ENCODE measurements at places on chromosomes 12 and 14. TPM values are rescaled to one million over a fixed set of nuclear protein-coding genes. Genes with fewer than 3 reads are reported as not detected.

Gene SSTR1
- 0.50 TPM for total RNA-seq

Gene MYF6
- total RNA-seq, result not detected

Gene ABCC9
- 0.07 TPM for total RNA-seq

Gene KRT77
- total RNA-seq, result not detected

Gene GSC
- not detected for total RNA-seq

Gene FAM186B
- total RNA-seq, result 1.7 TPM

- peak overlapping the region; percentile 14 for H3K27ac ChIP-seq
- H3K36me3 ChIP-seq, result no peaks in the 10 kb centered on the region
- H3K4me1 ChIP-seq, result peaks cover 26% of the 10 kb centered on the region
- H3K27me3 ChIP-seq, result no peaks in the 10 kb centered on the region
- peak overlapping the region; percentile 93 for H3K4me3 ChIP-seq
Measured at GRCh38 chr12:123384994-123385376, 1.1 kb downstream of the KMT5A start.

DNA sequence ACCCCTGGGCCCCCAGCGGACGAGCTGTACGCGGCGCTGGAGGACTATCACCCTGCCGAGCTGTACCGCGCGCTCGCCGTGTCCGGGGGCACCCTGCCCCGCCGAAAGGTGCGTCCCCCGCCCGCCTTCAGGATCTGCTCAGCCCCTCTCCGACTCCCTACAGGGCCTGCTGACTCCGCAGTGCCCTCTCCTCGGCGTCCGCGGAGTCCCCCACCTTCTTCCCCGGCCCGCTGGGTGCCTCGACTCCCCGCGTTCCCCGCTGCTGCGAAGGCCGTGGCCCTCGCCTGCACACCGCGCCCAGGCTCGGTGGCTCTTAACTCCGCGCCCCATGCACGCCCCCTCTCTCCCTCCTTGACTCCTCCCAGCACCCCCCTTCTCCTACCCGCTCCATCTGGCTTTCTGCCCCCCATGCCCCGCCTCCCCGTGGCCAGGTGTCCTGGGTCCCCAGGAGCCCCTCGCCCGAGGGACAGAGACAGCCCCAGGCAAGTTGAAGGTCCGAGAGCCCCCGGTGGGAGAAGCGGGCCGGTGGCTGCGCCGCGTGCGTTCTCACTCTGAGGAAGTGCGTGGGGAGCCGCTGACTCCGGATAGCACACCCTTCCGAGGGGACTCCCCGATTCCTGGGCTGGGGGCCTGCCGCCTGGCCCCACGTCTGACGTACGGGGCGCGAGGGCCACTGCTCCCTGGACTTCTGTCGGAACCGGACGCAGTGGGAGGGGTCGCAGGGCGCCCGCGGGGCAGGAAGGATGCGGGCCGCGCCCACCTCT, 594 bp downstream of the TAMALIN start:
- no peaks in the 10 kb centered on the region for H3K27me3 ChIP-seq
- no peak for DNase-seq
- H3K36me3 ChIP-seq, result no peaks in the 10 kb centered on the region

GRCh38 chr12:106782619-106783018, 8.1 kb downstream of the RIC8B start:
- peaks cover 28% of the 10 kb centered on the region for H3K4me1 ChIP-seq
- no peak overlapping the region for H3K4me3 ChIP-seq
- no peaks in the 10 kb centered on the region for H3K27me3 ChIP-seq
- peaks cover 7% of the 10 kb centered on the region for H3K36me3 ChIP-seq
- DNase-seq, result no peak

GRCh38 chr14:24959791-24960331, 90.1 kb downstream of the STXBP6 start:
- no peak overlapping the region for H3K27ac ChIP-seq
- H3K4me3 ChIP-seq, result no peak overlapping the region
- H3K27me3 ChIP-seq, result no peaks in the 10 kb centered on the region

DNA sequence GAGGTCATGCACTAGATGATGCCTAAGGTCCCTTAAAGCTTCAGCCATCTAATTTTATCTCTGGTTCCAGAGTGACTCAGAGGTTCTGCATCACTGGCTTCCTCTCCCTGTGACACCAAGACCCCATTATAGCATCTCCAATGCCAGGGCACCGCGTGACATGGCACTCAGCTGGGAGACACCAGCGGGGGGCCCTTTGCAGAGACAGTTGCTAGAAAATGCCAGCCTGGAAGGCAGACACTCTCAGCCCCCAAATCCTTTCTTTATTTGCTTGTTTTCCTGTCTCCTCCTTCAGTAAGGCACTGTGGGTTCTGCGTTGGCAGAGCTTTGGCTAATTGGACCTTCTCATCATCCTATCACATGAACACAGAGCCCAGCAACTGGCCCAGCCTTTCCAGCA, 123.5 kb upstream of the VRK1 start:
- no peak overlapping the region for H3K4me3 ChIP-seq
- 0 out of 2 replicates have a peak, but pooled peaks cover 9% of the 10 kb centered on the region for H3K27me3 ChIP-seq
- H3K4me1 ChIP-seq, result peaks cover 10% of the 10 kb centered on the region
- no peaks in the 10 kb centered on the region for H3K36me3 ChIP-seq
- H3K27ac ChIP-seq, result no peak overlapping the region

DNA sequence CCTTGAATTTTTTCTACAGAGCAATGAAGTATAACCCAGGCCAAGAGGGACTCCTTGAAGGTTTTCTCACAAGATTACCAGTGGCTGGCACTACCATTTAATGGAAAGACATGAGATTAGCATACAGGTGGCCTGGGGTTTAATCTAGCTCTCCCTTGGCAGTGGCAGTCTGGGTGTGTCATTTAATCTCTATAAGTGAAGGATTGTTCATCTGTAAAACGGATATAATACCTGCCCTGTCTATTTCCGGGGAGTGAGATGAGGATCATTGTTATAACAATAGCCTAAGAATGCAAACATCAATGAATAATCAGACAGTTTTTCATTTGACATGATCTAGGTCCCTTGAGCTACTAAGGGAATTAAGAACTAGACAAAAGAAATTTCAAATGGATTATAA, 168.7 kb upstream of the CPNE8 start:
- no peak overlapping the region for H3K4me3 ChIP-seq
- DNase-seq, result no peak

DNA sequence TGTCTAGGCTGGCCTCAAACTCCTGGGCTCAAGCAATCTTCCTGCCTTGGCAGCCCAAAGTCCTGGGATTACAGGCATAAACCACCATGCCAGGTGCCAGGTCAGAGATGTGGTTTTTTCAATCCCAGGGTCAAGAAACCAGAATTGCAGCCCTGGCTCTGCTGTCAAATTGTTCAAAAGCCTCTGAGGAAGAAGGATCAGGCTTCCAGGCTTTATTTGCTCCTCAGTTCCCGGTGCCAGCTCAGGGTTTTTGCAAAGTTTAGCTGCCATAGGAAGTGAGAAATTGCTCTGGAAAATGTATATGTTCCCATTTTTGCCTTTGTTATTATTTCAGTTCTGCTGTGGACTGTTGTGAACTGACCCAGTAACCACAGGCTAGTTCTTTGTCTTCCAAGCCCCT, 28.7 kb downstream of the WNT5B start:
- H3K36me3 ChIP-seq, result no peaks in the 10 kb centered on the region
- no peaks in the 10 kb centered on the region for H3K27me3 ChIP-seq
- H3K4me1 ChIP-seq, result peaks cover 16% of the 10 kb centered on the region

DNA sequence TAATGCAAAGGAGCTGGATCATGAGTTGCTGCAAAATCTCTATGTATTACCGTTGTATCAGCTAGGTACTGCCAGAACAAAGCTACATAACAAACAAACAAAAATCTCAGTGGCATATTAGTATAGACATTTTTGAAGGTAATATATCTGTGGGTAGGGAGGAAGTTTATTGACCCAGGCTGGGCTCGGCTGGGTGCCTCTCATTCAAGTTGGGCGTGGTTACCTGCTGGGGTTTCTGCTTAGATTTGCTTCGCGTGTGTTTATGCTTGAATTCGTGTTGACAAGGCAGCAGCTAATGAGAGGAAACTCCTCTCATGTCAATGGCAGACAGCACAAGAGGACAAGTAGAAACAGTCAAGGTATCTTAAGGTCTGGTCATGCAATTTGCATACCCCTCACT, 520.7 kb downstream of the SOX5 start:
- H3K4me3 ChIP-seq, result no peak overlapping the region
- no peak overlapping the region for H3K27ac ChIP-seq
- no peaks in the 10 kb centered on the region for H3K27me3 ChIP-seq
- DNase-seq, result no peak
- no peaks in the 10 kb centered on the region for H3K36me3 ChIP-seq

DNA sequence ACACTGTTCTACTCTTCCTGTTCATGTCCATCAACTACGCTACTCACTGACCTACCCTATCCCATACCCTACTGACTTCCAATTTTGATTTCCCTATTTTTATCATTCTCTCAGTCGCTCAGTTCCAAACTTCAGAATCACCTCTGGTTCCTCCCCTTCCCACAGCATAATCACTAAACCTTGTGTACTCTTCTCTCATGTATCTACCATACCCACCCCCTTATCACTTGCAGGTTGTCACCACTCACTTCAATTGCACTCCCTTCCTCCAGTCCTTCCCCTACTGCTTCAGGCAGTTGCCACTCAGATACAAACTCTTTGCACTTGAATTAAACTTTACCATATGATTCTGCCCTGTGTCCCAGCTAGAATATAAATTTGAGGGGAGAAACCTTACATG, 6.3 kb downstream of the RACGAP1 start:
- peaks cover 5% of the 10 kb centered on the region for H3K36me3 ChIP-seq
- no peak for DNase-seq
- peaks cover 4% of the 10 kb centered on the region for H3K4me1 ChIP-seq
- H3K27ac ChIP-seq, result no peak overlapping the region

DNA sequence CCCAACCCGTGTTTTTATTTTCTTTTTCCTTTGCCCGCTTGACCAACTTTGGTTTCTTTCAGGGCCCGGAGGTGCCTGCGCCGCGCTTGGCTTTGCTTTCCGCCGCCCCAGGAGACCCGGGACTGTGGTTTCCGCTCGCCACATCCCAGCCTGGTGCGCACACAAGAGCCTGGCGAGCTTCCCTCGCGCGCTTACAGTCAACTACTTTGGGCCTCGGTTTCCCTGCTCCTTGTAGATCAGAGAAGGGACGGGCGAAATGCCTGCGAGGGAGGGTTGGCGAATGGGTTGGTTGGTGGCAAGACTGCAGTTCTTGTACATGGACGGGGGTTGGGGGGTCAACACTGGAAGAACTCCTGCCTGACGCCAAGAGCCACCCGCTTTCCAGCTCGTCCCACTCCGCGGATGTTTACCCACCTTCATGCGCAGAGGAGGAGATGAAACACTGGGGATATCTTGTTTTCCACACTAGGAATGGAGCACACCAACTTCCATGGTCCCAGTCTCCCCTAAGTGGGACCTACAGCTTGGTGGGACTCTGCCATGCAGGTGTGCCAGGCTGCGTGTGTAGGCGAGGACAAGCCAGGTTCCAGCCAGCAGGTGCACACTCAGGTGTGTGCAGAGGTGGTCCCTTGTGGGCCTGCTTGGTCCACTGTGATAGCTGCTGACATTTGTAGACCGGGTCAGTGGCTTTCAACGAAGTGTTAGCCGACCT, 16.6 kb upstream of the TBX3 start:
- DNase-seq, result no peak
- peaks cover 88% of the 10 kb centered on the region for H3K27me3 ChIP-seq
- no peak overlapping the region for H3K27ac ChIP-seq

- no peak for DNase-seq
- H3K27ac ChIP-seq, result no peak overlapping the region
- no peaks in the 10 kb centered on the region for H3K27me3 ChIP-seq
- no peak overlapping the region for H3K4me3 ChIP-seq
Measured at GRCh38 chr12:89370421-89370831, 18.1 kb upstream of the DUSP6 start.

GRCh38 chr12:45914090-45914489, 76.3 kb downstream of the SCAF11 start:
- H3K27me3 ChIP-seq, result no peaks in the 10 kb centered on the region

DNA sequence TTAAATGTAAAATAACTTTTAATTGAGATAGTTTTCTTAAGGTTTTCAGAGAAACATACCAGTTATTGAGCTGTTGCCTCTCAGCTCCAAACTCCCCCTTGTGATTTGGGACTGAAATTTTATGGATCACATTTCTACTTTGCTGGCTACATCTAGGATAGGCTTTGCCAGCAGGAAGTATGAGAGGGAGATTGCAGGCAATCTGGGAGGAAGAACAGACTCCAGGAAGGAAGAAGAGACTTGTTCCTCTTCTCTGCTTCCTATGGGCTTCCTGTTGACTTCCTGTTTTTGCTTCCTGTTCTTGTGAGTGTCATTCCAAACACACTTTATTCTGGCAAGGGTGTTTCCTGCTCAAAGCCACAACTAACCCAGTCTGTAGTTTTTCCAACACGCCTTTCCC, 312.9 kb downstream of the ITPR2 start:
- H3K27ac ChIP-seq, result no peak overlapping the region
- H3K36me3 ChIP-seq, result no peaks in the 10 kb centered on the region
- DNase-seq, result no peak
- no peak overlapping the region for H3K4me3 ChIP-seq
- H3K4me1 ChIP-seq, result no peaks in the 10 kb centered on the region

DNA sequence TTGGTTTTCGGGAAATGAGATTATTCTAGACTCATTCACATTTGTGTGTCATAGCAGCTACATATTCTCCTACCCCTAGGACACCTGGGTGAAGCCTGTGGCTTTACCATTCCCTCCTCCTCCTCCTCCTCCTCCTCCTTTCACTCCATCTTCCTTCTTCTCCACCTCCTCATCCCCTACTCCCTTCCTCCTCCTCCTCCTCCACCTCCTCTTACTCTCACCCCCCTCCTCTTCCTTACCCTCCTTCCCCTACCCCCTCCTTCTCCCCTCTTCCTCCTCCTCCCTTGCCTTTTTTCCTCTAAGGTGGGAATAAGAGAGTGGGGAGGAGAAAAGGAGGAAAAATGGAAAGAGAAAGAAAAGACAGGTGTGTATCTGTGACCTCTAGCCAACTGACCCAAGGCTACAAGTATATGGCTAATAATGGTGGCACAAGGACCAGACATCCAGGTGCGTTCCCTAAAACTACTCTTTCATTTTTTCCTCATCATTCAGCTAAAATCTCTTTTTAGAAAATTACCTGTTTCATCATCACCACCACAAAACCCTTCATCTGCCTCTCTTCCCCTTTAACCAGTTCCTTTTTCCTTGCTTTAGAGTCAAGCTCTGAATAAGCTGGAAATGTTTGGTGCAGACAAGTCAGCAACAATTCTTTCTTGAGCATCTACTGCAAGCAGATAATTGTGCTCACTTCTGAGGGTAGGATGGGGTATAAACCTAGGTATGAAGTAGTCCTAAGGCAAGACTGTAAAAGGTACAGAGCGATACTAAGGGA, 149.8 kb upstream of the FOXN3 start:
- no peak for DNase-seq
- H3K27me3 ChIP-seq, result peaks cover 33% of the 10 kb centered on the region
- no peak overlapping the region for H3K4me3 ChIP-seq
- H3K36me3 ChIP-seq, result no peaks in the 10 kb centered on the region
- H3K27ac ChIP-seq, result no peak overlapping the region
- no peaks in the 10 kb centered on the region for H3K4me1 ChIP-seq

Data from PC-9 (cell line).